ENCODE measurements at places on chromosomes 11 and 22.

- no peak for DNase-seq
Measured at GRCh38 chr11:75342966-75343870, 8.2 kb downstream of the ARRB1 start.

GRCh38 chr11:9347100-9347499 is 32.7 kb upstream of the TMEM41B start:
- DNase-seq: no peak

- DNase-seq: no peak
Measured at GRCh38 chr22:38034278-38034882, 22.8 kb upstream of the PICK1 start.

GRCh38 chr11:61542024-61542461 is 33.5 kb downstream of the LRRC10B start:
- no peak for DNase-seq

DNA sequence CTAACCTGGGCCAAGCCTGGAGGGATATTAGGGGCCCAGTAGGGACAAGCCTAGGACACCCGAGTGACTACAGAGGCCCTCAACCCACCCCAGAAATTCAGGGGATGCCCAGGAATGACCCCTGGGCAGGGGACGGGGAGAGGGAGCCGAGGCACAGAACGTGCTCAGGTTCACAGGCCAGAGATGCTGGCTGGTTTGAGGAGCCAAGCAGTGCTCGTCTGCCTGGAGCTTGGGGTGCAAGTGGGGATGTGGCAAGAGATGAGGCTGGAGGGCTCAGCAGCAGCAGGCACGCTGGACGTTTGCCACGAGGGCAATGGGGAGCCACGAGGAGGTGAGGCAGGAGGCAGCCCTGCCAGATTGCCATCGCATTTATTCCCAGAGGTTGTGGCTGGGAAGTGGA is 34.0 kb upstream of the EMID1 start:
- no peak for DNase-seq

DNA sequence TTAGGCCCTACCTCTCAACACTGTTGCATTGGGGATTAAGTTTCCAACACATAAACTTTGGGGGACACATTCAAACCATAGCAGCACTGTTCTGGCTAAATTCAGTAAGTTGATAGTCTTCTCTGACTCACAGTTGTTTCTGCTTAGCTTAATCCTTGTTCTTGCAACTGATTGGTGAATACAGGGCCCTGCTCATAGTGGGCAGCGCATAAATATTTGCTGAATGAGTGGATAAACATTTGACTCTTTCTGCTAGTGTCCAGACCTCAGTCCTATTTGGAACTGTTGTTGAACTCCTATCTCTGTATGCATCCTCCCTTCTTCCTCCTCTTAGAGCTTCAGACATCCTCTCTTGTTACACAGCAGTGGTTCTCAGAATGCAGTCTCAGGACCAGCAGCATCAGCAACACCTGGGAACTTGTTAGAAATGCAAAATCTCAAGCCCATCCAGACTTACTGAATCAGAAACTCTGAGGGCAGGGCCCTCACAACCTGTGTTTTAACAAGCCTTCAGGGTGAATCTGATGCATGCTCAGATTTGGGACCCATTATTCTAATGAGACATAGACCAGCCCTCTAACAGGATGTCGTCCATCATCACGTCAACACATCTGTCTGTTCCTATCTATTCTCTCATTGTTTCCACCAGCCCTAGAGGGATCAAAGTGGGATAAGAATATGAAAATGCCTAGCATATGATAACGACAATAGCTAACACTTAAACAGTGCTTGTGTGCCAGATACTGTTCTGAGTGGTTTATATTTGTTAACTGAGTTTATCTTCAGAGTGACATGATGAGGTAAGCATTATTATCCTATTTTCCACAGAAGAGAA is 22.3 kb downstream of the SPON1 start:
- DNase-seq: no peak

DNA sequence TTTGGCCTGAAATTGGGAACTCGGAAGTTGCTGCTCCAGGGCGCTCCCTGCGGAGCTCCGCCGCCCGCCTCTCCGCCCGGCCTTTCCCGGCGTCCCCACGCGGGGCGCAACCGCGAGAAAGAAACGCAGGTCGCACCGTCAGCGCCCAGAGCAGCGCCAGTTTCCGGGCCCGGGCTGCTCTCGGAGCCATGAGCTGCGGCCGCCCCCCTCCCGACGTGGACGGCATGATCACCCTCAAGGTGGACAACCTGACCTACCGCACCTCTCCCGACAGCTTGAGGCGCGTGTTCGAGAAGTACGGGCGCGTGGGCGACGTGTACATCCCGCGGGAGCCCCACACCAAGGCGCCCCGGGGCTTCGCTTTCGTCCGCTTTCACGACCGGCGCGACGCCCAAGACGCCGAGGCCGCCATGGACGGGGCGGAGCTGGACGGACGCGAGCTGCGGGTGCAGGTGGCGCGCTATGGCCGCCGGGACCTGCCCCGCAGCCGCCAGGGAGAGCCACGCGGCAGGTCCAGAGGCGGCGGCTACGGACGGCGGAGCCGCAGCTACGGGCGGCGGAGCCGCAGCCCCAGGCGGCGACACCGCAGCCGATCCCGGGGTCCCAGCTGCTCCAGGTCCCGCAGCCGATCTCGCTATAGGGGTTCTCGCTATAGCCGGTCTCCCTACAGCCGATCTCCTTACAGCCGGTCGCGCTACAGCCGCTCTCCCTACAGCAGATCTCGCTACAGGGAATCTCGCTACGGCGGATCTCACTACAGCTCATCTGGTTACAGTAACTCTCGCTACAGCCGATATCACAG is 521 bp downstream of the SRSF8 start:
- DNase-seq: peak; percentile 70

DNA sequence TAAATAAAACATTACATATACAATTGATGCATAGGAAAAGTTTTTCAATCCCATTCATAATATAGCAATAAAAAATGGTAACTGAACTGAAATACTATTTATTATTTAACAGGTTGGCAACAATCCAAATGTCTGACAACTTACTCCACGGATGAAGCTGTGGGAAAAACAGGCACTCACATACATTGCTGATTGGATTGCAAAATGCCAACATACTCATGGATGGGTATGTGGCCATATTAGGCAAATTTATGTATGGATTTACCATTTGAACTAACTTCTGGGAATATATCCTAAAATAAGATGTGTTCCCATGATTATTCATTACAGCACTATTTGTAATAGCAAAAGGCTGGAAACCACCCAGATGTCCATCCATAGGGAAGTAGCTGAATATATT is 3.2 kb upstream of the BIRC2 start:
- DNase-seq: no peak

GRCh38 chr11:61749591-61750217 is 2.7 kb upstream of the MYRF start:
- no peak for DNase-seq

GRCh38 chr22:28670161-28670560 is 9.5 kb downstream of the TTC28 start:
- no peak for DNase-seq

DNA sequence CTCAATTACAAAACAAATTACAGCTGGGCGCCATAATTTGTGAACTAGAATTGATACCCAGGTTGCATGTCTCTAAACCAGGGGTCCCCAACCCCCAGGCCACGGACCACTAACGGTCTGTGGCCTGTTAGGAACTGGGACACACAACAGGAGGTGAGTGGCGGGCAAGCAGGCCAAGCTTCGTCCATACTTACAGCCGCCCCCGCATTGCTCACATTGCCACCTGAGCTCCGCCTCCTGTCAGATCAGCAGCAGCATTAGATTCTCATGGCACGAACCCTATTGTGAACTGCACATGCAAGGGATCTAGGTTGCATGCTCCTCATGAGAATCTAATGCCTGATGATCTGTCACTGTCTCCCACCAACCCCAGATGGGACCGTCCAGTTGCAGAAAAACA is 12.9 kb downstream of the FCHSD2 start:
- DNase-seq: no peak

GRCh38 chr22:23862103-23862502 is 4.4 kb downstream of the SLC2A11 start:
- no peak for DNase-seq

DNA sequence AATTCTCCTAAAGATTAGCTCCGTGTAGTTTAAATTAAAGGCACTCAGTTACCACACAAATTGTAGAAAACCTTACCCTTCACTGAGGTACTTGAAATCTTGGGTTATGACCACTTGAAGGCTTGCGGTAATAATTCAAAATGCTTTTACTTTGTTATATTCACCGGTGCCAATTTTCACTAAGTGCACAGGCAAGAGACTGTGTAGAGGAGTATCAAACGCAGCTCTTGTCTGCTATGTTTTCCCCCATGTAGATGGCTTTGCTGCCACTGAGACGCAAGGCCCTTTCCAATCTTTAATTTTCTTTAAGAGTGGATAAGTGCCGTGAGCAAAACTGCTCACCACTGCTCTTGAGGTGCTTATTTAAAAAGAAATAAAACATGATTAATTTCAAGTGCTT is 155.8 kb downstream of the CADM1 start:
- DNase-seq: no peak

DNA sequence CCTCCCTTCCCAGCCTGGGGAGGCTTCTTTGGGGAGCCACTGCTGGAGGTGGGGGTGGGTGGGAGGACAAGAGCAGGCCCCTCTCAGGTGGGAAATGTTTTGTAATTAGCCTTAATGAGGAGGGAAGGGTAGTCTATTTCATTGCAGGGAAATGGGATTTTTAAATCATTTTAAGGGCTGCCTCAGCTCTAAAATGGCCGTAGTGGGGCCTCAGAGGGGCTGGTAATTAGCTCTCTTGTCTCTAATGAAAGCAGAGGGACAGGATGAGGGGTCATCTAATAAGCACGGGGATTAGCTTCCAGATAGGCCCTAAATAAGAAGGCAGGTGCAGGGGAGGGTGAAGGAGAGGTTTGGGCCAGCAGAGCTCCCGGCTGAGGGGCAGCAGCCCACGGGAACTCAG is 46.5 kb downstream of the LMO1 start:
- no peak for DNase-seq

GRCh38 chr11:35163702-35164496 is 24.9 kb downstream of the CD44 start:
- no peak for DNase-seq

GRCh38 chr11:110123003-110123402 is 29.8 kb downstream of the ZC3H12C start:
- no peak for DNase-seq

- DNase-seq: peak; percentile 21
Measured at GRCh38 chr11:45918331-45918941, 759 bp upstream of the PEX16 start.

DNA sequence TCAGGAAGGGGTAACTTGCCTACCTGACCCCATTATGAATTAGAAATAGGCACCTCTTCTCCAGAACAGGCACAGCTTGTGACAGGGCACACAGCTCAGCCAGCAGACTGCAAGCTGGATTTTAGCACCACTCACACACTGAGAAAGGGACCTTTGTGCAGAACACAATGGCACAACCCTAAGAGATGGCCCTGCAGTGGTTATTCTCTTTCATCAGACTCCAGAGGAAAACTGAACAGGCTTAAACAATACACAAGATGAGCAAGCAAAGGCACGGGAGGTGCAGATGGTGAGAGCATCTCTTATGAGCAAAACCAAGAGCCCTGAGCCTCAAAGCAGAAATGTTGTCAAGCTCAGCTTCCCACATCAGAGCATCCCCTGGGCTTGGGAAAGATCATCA is 93.8 kb upstream of the LRRC55 start:
- no peak for DNase-seq

GRCh38 chr11:110200241-110200640 is 96.2 kb downstream of the RDX start:
- no peak for DNase-seq

DNA sequence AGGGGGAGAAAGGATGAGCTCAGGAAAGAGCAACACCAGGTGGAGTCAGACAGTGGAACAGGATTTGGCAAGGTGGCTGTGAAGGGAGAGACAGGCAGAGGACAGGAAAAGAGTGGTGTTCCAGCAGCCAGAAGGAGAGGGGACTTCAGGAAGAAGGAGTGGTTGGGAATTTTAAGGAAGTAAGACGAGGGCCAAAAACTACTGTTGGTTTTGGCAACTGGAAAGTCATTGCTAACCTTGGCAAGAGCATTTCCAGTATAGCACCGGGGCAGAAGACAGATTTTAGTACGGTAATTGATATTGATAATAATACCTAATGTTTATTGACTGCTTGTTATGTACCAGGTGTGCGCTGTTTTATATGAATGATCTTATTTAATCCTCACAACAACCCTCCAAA is 15.4 kb upstream of the DDX6 start:
- no peak for DNase-seq

DNA sequence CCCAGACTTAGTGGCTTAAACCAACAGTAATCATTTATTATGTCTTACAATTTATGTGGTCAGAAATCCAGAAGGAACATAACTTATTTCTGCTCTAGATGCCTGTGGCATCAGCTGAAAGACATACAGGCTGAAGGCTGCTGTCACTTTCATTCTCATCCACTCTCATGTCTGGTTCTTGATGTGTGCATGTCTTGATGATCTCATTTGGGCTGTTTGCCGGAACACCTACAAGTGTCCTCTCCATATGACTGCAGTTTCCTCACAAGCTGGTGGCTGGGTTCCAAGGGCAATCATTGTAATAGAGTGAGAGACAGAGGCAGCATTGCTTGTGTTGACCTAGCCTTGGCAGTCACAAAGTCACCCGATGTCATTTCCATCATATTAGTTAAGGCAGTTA is 1375.9 kb upstream of the RAG2 start:
- no peak for DNase-seq

DNA sequence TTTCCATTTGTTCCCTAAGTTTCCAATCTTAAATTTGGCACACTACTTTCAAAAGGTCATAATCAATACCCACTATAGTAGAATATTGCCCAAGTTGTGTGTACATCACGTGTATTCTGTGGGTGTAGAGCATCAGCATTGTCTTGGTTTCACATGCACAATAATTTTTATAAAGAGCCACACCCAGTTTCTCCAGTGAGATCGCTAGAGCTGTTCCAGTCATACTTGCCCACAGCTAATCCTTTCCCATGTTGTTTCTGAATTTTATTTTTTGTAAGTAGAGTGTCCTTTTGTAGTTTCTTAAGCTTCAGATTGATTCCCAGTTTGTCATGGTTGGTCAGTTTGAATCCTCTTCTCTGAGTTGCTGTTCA is 13.7 kb downstream of the FAM118B start:
- no peak for DNase-seq

DNA sequence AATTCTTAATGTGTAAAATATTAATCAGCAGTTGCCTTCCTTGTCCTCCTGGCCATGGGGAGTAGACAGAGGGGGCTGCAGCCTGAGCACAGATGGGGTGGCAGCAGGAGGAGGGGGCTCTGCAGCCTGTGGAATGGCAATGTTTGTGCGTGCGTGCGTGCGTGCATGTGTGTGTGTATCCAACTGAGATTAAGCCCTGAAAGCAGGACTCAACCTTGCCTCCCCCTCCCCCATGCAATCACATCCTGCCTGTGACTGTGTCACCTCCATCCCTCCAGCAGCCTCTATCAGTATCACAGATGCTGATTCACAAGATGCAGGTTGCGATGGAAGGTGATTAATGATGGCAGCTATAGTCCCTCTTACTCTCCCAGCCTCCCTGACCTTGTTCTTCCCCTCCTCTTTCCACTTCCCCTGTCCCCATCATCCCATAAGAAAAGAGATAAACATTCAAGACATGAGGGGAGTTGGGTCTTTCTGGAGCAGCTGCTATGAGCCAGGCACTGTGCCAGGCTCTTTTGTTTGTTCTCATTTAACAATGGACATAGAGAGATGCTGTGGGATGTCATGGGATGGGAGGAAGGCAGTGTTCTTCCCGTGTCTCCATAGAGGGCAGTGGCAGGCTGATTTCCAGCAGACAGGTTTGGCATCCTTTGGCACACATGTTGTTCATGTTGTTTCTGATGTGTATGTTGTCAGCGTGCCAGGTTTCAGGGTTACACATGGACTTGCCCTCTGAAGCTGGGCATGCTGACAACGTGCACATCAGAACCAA is 43.8 kb upstream of the NECTIN1 start:
- no peak for DNase-seq

GRCh38 chr11:67370351-67371076 is 2.9 kb downstream of the CLCF1 start:
- no peak for DNase-seq

Measured in activated T-helper 1 cell treated with anti-CD3 and anti-CD28 coated beads, Interleukin-2, amount 50 U/mL, for 16 hours (primary cell).